ENCODE measurements at places on chromosomes 6 and 20.

DNA sequence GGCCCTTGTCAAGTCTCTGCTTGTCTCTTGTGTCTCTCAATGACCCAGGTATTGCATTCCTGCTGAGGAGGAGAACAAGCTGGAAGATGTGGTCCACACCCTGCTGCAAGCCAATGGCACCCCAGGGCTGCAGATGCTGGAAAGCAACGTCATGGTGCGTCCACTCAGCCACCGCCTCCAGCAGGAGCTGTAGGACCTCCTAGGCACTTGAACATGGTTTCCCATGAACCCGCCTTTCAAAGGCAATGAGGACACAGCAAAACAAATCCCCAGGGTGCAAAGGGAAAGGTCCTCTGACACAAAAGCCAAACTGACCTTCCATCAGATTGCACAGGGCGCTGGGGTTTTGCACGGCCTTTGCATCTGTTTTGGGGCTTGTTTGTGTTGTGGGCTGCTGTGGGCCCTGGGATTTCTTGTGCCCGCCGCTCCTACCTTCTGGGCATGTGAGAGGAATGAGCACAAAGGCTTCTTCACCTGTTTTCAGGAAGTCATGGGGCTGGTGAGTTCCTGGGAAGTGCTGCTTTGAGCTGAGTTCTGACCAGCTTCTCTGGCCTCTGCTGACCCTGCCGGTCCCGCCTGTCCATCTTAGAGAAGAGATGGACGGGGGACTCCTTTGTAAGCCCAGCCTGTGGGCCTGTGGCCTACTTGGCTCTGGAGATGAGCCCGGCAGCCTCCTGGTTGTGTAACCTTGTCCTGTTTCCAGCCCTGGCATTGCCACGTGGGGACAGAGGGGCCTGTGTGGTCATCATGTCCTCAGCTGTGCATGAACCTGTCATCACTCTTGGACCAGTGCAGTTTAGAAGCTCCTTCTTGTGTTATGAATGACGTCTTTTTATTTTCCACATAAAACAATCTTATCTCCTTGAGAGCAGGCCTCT is 151.3 kb downstream of the DTNBP1 start:
- no peak for DNase-seq

GRCh38 chr20:33881989-33882388 is 70.8 kb downstream of the CHMP4B start:
- DNase-seq, result no peak

DNA sequence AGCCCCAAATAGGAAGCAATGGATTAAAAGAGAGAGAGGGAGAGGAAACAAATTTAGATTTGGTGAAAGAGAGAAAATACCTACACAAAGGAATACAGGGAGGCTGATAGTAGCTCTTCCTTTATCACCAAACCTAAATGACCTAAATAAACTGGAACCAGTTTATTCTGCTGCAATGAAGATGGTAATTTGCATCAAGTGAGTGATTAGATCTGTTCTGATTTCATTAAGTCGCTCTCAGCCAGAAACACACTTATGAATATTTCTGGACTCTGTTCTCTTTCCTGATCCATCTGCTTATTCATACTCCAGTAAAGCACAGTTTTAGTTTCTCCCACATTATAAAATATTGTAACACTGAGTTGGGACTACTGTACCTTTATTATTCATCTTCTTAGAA is 83.4 kb upstream of the BMP5 start:
- no peak for DNase-seq

DNA sequence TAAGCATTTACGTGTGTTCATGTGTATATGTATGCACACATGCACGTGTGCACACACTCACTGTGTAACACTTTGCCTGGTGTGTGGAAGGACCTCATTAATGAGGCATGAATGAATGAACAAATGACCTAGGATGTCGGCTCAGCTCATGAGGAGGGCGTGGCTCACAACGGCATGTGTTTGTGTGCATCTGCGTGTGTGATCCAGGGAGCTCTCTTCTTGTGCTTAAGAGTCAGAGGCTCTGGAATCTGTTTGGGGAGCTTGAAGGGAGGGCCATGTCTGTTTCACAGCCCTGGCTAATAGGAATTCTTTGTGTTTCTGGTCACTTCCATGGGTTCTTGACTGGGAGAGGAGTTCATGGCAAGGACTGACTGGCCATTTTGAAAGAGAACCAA is 32.7 kb downstream of the TOX2 start:
- DNase-seq, result no peak

GRCh38 chr20:23156170-23156841 is 70.2 kb upstream of the CD93 start:
- peak; percentile 91 for DNase-seq

GRCh38 chr20:58996226-58996611 is 10.8 kb downstream of the CTSZ start:
- DNase-seq, result no peak

DNA sequence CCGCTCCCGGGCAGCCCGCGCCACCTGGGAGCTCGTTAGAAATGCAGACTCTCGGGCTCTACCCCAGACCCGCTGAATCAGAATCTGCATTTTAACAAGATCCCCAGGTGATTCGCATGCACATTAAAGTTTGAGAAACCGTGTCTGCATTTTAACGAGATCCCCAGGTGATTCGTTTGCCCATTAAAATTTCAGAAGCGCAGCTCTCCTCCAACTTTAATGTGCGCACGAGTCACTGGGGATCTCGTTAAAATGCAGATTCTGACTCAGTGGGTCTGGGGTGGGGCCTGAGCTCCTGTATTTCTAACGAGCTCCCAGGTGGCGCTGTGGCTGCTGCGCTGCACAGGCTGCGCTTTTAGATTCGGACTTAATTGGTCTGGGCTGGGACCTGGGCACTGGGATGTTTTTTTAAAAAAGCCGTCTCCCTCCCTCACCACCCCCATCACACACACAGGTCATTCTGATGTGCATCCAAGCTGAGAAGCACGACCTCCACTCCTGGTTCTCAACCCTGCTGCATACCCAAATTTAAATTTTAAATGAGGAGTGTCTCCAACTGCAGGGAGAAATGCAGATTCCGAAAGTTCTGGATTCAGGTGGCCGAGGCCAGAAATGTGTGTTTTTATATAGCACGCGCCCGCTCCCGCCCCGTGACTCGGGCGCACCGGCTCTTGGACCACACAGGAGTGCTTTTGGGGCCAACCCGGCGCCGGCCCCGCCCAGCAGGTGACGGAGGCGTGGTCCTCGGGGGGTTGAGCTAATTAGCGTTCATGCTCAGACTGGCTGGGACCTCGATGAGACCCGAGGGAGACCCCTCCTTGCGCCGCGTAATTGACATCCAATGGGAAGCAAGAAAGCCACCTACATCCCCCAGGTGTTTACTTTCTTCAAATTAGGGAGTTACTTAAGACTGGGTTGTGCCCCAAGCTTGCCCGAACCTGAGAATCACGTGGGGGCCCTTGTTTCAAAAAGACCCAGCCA is 85.8 kb downstream of the ZFP64 start:
- no peak for DNase-seq

GRCh38 chr20:14986026-14986655 is 648.7 kb upstream of the FLRT3 start:
- no peak for DNase-seq

- DNase-seq, result no peak
These were observed 63.7 kb downstream of the JPH2 start for GRCh38 chr20:44123251-44123650.

DNA sequence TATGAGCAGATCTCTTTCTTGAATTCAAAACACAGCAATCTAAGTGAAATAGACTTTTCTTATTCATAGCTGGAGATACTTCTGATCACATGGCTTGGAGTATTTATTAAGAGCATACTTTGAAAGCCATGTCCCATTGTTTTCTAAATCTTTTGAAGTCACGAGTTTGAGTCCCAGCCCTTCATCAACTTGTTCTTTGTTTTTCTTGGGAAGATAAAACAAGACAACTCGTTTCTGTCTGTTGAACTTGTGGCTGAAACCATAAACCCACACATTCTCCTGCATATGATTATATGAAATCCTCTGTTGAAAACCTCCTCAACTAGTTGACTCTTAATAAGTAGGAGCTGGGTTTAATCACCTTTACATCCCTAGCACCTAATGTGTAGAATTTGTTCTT is 3.3 kb downstream of the RNF144B start:
- no peak for DNase-seq

- DNase-seq, result no peak
These were observed 479.7 kb upstream of the FLRT3 start for GRCh38 chr20:14817101-14817500.

- DNase-seq, result no peak
These were observed 123.8 kb downstream of the FAM83B start for GRCh38 chr6:54970337-54970736.

- DNase-seq, result no peak
These were observed 29.3 kb upstream of the RALY start for GRCh38 chr20:33964441-33964840.

DNA sequence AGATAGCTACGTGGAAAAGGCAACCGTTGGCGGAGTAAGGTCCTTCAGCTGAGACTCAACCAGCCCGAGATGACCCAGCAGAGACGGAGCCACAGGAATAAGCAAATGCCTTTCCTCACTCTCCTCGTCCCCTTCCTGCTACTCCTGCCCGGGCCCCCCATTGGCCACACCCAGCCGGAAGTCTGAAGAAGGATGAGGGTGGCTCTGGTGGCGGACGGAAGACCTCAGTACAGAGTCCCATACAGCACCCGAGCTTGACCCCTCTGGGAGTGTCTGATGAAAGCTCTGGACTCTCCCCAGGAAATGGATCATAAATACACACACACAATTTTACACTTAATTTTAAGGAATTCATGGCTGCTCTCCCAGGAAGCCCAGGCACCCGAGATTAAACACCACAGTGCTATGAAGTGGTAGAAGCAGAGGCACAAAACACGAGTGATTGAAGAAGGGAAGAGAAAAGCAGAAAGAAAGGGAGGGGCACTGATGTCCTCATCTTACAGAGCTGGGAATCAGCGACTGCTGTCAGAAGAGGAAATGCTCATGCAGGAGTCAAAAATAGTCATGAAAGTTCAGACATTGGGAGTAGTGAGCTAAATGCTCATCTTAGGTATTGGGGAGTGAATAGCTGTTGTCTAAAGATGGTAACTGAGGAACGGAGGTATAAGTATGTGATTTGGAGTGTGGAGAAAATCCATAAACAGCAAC is 125.6 kb downstream of the BANF2 start:
- no peak for DNase-seq

- no peak for DNase-seq
These were observed 242.1 kb downstream of the SOD2 start for GRCh38 chr6:159450815-159451465.

DNA sequence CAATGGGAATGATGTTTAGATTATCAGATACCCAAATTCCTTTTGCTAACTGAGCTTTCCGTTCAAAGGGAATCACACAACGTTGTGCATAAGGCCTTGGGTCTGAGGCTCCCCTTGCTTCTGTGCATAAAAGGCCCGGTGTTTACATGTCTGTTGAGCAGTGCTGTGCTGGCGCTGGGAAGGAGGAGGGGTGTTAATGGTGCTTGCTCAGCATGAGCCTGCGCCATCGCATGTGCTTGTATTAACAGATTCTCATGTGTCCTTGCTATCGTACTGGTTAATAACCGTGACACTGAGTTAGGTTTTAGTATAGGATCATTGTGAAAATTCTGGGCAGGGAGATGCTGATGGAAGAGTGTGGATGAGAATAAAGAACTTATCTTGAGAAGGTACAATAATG is 62.3 kb upstream of the TRAF3IP2 start:
- DNase-seq, result no peak

DNA sequence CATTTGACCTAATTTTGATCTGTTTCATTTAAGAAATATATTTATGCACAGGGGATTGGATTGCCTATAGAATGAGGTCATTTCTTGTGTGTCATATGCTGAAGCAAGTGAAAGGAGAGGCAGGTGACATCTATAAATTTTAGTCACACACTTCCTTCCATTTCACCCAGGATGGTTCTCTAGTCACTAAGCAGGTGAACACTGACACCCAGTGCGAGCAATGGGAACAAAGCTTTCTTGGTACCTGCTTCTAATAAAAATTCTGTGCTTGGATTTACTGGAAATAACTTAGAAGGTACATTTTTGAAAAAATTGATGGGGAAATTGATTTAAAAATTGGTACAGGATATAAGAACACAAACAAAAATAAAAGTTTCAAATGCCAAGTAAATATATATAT is 66.9 kb upstream of the MC3R start:
- no peak for DNase-seq

DNA sequence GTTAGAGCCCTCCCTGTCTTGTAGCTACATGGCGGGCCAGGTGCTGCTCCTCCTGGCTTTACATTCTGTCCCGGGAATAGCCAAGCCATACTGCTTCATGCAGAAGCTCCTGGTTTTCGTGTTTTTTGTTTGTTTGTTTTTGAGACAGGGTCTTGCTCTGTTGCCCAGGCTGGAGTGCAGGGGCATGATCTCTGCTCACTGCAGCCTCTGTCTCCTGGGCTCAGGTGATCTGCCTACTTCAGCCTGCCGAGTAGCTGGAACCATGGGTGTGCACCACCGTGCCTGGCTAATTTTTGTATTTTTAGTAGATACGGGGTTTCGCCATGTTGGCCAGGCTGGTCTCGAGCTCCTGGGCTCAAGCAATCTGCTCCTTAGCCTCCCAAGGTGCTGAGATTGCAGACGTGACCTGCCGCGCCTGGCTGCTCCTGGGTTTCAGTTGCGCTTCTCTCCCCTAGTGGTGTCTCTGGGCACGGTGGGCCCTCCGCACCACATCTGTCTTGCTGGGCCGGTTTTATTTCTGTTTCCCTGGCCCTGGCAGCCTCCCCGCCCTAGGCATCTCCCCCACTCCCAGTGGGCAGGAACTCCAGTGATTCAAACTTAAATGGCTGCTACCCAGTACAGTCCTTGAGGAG is 12.9 kb downstream of the CDYL start:
- no peak for DNase-seq

DNA sequence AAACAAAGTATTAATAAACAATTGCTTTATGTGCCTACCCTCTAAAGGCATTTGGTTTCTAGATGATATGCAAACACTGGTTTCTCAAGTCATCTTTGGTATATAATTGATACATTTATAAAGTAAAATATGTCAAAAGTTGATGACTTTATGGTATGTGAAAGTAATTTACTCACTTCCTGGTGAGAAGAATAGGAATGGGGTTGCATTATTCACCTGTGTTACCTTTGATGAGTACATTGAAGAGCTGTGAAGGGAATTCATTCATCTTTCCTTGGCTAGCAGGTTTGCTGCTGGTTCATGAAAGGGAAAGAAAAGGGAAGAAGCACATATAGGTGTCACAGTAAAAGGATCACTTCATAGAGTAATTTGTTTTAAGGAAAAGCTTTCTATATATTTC is 20.4 kb downstream of the RNF217 start:
- DNase-seq, result no peak

GRCh38 chr20:15439551-15439950 is 1102.1 kb upstream of the FLRT3 start:
- no peak for DNase-seq
